ENCODE measurements at places on chromosomes 3 and 15.

DNA sequence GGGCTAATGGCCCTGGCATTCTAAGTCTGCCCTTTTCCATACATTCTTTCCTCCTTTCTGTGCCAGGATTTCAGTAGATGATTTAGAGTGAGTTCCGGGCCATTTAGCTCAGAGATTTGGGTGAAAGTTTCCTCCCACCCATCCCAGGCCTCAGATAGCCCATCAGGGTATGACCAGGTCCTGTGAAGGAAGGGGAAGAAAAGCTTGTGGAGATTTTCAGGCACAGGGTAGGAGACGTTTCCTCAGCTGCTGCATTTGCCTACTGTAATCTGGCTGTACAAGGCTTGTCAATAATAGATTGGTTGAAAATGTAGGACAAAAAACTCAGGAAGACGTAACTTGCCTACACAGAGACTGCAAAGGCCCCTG, 63.2 kb upstream of the BCL6 start:
- no peak for DNase-seq

DNA sequence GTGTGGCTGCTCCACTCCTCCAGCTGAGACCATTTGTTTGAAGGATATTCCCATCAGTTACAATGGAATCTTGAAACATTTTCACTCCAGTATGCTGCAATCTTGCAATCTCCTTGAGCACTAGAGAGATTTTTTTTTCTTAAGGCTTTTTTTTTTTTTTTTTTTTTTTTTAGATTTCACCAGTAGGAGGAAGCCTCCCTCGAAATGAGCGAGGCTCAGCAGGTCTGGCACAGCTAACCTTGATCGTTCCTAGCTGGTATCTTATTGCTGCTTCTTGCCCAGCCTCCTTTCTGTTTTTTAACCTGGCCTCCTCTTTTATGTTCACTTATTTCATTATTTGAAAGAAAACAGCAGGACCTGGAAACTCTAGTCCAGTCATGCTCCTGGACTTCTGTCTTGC, 48.1 kb downstream of the RAP2B start:
- no peak for DNase-seq

- peak; percentile 95 for DNase-seq
Measured at GRCh38 chr3:16174389-16174788, at the start of gene GALNT15. GALNT15 (plus strand) TSS chr3:16174680; CDS start chr3:16175152, 472 bp downstream.

GRCh38 chr3:113055201-113055600, 64.4 kb downstream of the GTPBP8 start:
- no peak for DNase-seq

GRCh38 chr3:71684757-71685386, 40.3 kb downstream of the EIF4E3 start:
- no peak for DNase-seq

All from posterior cingulate gyrus (tissue), 11 donors.